Activated CD4-positive, alpha-beta memory T cell treated with anti-CD3 and anti-CD28 coated beads for 36 hours (primary cell): ENCODE measurements at places on chromosomes 16 and 17.

DNA sequence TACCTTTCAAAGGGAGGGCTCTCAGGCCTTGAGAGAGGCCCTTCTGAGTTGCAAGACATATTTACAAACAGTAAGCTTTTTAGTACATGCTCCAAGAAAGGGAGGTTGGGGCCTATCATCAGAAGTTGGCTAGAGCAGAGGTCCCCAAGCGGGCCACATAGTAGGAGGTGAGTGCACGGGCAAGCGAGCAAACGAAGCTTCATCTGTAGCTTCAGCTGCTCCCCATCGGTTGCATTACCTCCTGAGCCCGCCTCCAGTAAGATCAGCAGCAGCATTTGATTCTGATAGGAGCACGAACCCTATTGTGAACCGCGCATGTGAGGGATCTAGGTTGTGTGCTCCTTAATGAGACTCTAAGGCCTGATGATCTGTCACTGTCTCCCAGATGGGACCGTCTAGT, 26.2 kb downstream of the PRDM7 start:
- no peak for DNase-seq

DNA sequence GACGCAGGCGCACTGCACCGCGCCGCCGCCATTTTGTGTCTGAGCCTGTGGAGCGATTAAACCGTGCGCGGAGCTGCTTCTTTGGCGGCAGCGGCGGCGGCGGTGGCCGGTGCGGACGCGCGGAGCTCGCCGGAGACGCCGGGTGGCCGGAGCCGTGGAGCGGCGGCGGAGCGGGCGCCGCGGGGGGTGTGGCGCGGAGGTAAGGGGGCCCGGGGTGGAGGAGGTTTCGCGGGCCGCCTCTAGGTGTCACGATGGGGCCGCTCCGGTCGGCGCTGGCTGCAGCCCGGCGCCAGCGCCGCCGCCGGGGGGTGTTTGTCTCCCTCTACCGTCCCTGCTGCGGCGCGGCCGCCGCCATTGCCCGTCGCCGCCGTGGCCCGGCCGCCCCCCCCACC, at the start of gene CTCF:
CTCF (plus strand) TSS at position 1 of the 392 bp plus-strand sequence. CDS start 48,307 bp downstream, outside the sequence.
- DNase-seq, result peak; percentile 88

DNA sequence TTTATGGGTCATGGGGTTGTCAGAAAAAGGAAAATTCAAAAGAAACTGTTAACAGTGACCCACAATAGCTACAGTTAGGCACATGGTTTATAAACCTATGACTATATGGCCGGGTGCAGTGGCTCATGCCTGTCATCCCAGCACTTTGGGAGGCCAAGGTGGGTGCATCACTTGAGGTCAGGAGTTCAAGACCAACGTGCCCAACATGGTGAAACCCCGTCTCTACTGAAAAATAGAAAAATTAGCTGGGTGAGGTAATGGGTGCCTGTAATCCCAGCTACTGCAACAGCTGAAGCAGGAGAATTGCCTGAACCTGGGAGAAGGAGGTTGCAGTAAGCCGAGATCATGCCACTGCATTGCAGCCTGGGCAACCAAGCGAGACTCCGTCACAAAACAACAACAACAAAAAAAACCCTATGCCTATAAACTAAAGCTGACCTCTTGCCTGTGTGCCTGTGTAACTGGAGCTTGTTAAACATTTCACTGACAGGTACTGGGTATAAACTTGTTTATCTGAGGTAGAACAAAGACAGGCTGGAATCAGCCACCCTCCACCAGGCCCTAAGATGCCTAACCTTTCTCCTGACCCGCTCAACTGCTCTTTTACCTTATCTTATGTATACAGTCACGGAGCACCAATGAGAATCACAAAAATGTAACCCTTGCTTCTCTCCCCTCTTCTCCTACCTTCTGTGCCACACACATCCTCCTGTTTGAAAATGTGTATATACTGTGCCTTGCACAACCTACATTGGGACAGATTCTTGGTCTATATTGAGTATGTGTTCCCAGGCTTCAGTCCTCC, 62.9 kb upstream of the ATF7IP2 start:
- DNase-seq, result no peak

- DNase-seq, result no peak
Measured at GRCh38 chr16:16141141-16141540, 82.2 kb downstream of the ABCC6 start.

DNA sequence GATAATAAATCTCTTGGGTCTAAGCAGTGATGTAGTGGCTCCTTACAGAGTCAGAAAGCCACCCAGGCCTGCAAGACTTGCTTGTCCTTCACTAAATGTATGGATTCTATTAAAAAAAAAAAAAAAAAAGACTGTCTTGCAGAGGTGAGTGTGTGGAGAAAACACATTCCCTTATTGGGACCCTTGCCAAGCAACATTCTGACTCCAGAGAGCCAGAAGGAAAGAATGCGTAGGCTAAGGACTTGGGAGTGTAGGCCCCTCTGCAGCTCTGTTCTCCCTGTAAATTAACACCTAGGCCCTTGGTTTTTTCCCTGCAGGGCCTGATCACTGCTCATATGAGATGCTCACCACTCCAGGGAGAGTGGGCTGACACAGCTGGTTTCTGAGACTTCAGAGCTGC, 17.8 kb downstream of the SCPEP1 start:
- no peak for DNase-seq

DNA sequence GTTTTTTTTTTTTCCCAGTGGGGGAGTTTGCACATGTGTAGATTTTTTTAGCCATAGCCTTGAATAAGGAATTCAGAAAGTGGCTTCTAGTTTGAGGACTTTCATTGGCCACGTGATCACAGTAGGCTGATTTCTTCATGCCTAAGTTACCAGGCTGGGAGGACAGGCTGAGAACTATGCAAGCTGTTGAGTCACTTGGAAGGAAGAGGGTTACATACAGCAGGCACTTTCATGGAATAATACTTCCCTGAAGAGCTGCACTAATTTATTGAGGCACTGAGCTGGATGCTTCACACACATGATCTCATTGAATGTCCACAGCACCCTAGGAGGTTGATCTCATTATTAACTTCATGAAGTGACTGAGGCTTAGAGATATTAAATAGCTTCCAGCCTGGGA, 22.8 kb downstream of the PRKCB start:
- DNase-seq, result no peak
